ENCODE measurements at places on chromosomes 3 and 15.

GRCh38 chr3:183937601-183938286 lies 53.1 kb upstream of the PARL start:
- DNase-seq: no peak

GRCh38 chr3:137222736-137223225 lies 265.0 kb downstream of the IL20RB start:
- DNase-seq: no peak

DNA sequence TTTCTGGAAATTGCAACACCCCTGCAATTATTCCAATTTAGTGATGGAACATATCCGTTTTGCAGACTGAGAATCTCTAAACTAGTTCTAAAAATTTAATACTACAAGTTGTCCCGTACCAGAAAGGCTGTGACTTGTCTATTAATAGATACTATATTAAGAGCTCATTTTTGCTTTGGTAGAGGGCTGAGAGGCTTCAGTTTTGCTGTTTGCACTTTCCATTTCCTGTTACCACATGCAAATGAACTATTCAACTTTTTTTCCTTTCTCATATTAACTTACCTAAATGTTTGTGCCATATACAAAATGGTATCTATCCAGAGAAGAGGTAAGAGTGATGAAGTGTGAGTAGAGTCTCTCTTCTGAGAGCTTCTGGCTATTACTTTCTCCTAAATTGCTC lies 101.5 kb upstream of the CRBN start:
- no peak for DNase-seq

DNA sequence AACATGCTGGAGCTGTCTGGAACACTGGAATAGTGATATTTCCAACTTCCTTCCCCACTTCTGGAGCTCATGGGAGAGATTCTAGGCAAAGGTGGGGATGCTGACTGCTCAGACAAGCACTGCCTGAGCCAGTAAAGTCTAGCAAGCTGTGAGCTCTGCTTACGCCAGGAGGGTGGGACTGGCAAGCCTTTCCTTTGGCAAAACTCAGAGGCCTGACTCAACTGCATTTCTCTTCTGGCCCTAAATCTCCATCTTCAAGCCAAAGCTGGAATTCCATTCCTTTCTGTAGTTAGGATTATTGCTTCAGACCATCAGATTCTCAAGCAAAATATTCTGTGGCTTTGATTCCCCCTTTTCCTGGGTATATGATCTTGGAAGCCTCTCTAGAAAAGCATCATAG lies 20.3 kb upstream of the EPB42 start:
- no peak for DNase-seq

DNA sequence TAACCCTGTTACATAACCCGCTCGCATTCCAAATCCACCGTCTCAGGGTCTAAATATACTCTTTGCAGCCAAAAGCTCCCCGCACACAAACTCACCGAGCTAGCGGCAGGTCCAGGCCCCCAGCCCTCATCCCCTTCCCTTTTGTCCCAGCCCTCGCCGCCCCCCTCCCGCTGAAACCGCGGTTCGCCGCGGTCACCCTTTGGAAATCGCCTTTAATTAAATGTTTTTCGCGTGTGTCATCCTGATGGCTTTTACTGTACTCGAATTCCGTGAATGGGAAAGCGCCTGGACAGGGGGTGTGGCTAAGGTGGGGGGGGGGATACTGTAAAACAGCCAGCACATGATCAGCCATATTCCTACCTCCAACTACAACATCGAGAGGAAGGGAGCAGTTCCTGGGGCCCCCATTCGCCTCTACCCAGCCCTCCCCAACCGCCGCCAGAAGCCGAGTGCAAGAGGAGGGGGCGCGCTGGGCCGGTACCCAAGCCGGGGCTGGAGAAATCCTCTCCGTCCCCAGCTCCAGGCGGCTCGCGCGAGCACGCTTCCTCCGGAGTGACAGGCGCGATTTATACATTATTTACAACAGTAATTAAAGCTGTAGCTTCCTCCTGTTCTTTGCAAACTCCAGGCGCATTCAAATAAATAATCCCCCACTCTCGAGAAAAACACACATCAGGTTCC lies 1.7 kb downstream of the RORA start:
- no peak for DNase-seq

DNA sequence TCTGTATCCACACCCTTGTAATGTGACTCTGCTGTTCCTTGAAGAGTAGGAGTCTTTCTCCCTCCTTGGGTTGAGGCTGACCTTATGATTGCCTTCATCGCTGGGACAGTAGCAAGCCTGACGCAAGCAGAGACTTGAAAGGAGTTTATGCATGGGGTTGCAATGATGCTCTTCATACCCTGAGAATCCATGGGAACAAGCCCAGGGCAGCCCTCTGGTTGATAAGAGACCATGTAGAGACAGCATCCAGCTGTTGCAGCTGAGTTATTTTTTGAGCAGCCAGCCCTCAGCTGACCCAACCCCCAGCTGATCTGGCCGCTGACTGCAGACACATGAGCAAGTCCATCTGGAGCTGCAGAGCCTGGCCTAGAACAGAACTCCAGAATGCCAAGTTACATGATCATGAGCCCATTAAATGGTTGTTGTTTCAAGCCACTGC lies 60.6 kb upstream of the ARNT2 start:
- no peak for DNase-seq

DNA sequence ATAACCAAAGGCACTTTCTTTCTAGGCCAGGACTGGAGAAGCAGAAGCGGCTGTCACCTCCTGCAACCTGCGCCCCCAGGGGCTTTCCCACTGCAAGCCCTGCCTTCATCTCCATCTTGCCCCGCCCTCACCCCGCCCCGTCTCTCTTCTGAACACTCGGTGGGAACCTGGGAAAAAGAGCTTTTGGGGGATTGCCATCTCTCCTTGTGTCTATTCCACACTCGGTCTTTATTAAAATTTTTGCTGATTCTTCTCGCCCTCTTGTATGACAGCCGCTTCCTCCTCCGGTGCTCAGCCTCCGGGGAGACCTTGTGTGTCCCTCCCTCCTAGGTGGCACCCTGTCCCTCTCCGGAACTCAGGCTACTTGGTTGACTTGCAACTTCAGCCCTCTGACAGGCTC lies 41.9 kb upstream of the SPESP1 start:
- no peak for DNase-seq

DNA sequence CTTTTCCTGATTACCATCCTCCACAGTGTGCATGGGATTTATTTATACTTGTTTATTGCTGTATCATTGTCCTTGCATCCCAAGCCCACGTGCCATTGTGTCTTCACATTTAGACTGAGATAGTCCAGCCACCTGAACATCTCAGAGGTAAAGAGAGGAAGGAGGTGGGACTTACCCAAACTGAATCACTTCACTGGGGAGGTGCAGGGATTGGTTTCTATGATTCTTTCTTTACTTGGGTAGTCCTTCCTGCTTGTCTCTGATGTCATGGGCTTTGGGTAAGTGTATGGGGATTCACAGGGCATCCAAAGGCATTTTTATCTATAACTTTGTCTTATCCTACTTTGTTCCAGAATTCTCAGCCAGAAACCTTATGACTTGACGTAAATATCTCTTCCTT lies 141.5 kb upstream of the UMPS start:
- no peak for DNase-seq

DNA sequence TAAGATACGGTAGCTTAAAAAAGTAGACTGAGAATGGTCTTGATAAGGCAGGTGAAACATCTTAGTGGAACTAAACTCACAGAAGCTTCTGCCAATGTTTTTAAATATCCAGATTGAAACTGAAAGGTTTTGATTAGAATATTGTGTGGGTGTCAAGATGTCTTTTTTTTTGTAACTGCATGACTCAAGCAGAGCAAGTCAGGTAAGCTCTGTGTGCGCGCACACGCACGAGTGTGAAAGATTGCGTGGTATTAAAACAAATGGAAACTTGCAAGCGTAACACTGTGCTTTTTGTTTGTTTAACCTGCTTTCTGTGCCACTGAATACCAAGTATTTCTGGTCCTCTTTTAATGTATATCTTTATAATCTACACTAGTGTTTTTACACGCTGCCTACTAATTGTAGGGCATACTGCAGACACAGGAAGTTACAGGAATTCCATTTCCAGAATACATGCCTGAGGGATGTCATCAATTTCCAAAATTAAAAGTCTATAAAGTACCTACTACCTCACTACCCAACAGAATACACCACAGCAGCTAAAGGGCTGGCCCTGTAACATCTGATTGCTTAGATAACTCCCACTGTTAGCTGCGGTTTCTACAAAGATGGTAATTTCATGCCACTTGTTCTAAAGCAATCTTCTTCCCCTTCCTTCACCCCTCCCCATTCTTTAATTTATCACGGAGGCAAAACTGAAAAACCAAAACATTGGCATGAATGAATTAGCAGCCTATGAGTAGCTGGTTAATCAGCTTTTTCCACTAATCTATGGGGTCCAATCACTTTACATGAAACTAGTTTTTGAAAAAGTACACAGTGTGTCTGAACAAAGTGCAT lies 472.8 kb downstream of the SHQ1 start:
- peak; percentile 44 for DNase-seq

DNA sequence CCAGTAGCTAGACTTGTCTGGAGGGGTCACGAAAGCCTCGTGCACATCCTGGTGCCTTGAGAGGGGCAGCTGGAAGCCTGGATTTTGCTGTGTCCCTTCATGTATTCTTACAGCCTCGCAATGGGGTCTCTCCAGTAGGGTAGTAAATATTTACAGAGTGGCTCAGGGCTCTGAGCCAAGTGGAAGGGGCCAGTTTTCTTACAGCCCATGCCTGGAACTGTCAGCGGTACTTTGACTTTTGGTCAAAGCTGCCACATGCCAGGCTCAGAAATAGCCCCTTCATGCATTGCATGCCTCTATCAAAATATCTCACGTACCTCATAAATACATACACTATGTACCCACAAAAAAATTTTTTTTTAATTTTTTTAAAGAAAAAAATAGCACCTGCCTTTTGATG lies 119.2 kb downstream of the OSBPL10 start:
- no peak for DNase-seq

Measured in activated CD4-positive, alpha-beta T cell treated with anti-CD3 and anti-CD28 coated beads for 4 hours (primary cell).